Peyer's patch (tissue), 4 donors: ENCODE measurements at places on chromosomes 6 and 20. TPM values are rescaled to one million over a fixed set of nuclear protein-coding genes. Genes with fewer than 3 reads are reported as not detected.

DNA sequence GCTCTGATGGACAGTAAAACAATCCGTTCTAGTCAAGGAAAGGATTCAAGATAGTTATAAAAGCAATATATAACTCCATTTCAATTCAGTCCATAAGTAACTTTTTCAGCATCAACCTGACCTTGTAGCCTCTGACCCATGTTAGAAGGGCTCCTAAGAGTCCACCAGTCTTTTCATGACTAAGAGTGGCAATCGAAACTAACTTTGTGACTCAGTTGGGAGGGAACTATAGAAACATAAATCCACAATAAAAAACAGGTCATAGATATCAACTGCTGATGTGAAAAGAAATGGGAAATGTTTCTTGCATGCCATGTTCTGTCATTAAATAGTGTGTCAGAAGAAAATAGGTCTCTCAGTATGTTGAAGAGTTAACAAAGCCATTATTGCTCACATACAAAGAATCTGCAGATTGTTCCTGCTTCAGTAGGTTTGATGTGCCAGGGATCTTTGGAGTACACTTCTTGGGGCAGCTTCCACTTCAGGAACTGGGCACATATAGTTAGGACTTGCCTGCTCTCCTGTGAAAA lies 16.2 kb upstream of the RBL1 start:
- H3K36me3 ChIP-seq = no peaks in the 10 kb centered on the region
- no peaks in the 10 kb centered on the region for H3K27me3 ChIP-seq
- H3K4me1 ChIP-seq = no peaks in the 10 kb centered on the region
- no peak overlapping the region for H3K27ac ChIP-seq

DNA sequence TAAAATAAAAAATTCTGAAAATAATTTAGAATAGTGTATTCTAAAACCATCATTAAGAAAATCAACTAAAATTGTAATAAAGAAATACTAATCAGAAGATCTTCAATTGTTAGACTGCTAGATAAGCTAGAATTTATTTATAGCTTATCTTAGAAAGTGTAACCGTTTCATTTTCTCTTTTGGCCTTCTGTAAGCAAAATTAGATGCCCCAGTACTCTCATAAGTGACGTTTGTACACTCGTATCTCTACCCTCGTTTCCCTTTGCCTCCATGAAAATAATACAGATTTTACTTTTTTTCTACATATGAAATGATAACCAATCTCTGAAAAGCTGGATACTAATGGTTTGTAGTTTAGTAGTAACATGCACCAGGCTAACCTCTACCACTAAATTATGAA lies 19.8 kb downstream of the DSE start:
- no peak for DNase-seq
- H3K4me1 ChIP-seq = peaks cover 10% of the 10 kb centered on the region
- no peaks in the 10 kb centered on the region for H3K36me3 ChIP-seq
- H3K4me3 ChIP-seq = no peak overlapping the region
- H3K27me3 ChIP-seq = no peaks in the 10 kb centered on the region

DNA sequence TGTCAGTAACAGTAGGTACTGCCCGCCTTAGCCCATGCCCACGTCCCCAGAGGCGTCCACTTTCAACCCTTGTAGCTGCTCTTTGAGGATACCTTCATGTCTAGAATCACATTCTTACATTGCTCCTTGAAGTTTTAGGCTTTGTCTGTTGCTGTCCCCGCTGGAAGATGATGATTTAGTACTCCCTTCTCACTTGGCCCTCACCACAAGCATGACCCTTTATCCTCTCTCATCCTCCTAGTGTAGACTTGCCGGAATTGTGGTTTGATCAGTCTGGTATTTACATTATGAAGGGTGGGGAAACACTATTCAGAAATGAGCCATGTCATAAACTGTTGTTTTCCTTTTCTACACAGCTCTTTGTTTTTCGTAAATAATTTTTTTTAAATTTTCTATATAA lies 87.4 kb downstream of the ARID1B start:
- no peak overlapping the region for H3K27ac ChIP-seq
- no peak overlapping the region for H3K4me3 ChIP-seq
- no peak for DNase-seq
- H3K36me3 ChIP-seq = no peaks in the 10 kb centered on the region

DNA sequence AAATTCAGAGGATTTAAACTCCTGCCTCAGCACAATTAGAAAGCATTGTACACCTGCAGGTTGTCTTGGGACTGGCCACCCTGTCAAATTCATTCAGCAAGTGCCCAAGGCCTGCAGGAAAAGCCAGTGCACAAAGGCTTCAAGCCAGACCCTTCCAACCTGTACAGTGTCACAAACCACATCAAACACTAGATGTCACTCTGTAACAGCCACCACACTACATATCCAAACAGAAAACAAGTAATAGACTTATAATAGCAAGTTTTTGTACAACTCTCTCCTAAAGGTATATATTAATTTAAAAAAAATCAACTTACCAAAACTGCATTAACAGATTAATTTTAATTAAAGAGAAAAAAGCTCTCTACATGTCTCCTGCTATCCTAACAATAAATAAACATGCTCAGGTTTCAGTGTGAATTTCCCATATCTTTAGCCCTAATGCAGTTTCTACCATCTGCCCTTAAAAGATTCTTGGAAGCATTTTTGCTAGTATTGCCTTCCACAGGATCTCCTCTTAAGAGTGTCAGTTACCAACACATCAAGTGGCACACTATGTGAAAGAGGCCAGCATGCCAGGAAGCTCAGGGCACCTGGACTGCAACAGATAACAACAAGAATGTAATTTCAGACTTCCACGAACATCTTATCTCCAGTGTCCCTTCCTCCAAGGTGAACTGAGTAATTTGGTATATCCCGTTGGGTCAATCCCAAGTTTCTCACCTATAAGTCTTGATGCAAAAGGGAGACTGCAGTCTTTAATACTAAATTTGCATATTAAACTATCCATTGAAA lies 47.5 kb downstream of the RALGAPA2 start:
- H3K4me3 ChIP-seq = no peak overlapping the region
- H3K4me1 ChIP-seq = no peaks in the 10 kb centered on the region
- no peaks in the 10 kb centered on the region for H3K27me3 ChIP-seq
- H3K27ac ChIP-seq = no peak overlapping the region
- no peaks in the 10 kb centered on the region for H3K36me3 ChIP-seq

AURKA gene
- 7.7 TPM for total RNA-seq

DNA sequence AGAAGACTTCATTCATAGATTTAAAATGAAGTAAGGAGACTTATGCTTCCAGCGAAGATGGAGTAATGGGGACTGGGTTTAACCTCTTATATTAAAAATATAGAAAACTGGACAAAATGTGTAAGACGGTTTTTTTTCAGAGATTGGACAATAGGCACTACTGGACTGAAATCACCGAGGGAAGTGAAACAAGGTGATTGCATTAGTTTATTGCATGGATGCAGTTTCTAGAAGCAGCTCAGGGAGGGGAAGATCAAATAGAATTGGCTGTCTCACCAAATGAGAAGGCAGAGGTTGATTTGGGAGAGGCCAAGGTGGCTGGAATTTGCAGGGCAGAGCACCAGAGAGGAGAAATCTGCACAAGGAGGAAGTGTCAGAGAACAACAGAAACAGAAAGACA lies 162.6 kb downstream of the DNAH8 start:
- H3K27me3 ChIP-seq = no peaks in the 10 kb centered on the region
- H3K36me3 ChIP-seq = no peaks in the 10 kb centered on the region
- no peaks in the 10 kb centered on the region for H3K4me1 ChIP-seq
- no peak for DNase-seq
- no peak overlapping the region for H3K4me3 ChIP-seq
- no peak overlapping the region for H3K27ac ChIP-seq

FRK gene
- total RNA-seq = 7.4 TPM

DNA sequence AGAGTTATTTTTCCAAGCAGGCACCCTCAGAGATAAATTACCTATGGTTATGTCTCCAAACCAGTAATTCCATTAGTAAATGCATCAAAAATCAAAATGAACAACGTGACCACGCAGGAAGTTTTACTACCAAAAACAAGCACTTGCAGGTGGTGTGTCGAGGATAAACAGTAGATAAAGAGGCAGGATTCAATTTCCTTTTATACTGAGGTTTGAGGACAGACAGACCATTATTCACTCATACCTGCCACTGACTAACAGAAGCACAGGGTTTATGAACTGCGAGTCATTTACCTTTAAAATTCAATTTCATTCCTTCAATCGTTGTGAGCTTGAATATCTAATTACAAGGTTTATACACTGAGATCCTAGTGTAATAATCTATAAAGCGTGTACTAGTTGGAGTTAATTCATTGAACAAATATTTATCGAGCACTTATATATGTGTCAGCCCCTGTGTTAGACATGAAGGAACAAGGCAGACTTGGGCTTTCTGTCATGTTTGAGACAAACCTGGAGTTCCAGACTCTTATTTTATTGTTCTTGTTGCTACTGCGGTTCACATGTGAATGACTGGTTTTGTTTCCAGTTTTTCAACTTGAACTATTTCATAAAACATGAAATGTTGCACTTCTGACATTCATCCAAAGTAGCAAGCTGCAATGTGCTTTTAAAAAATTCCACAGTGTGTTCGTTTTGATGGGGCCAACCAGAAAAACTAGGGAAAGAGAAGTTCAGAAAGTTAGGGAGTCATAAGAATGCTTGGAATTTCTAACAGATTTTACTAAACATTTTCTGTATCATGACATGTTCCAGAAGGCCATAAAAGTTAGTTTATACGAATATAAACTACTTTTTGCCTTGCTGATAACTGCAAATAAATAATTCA lies 205.6 kb downstream of the UST start:
- H3K36me3 ChIP-seq = no peaks in the 10 kb centered on the region
- H3K4me3 ChIP-seq = no peak overlapping the region
- H3K27me3 ChIP-seq = no peaks in the 10 kb centered on the region
- no peak for DNase-seq

GRCh38 chr20:54515793-54516628 lies 40.6 kb downstream of the DOK5 start:
- no peaks in the 10 kb centered on the region for H3K4me1 ChIP-seq
- no peak for DNase-seq
- H3K27ac ChIP-seq = no peak overlapping the region
- no peaks in the 10 kb centered on the region for H3K27me3 ChIP-seq

DNA sequence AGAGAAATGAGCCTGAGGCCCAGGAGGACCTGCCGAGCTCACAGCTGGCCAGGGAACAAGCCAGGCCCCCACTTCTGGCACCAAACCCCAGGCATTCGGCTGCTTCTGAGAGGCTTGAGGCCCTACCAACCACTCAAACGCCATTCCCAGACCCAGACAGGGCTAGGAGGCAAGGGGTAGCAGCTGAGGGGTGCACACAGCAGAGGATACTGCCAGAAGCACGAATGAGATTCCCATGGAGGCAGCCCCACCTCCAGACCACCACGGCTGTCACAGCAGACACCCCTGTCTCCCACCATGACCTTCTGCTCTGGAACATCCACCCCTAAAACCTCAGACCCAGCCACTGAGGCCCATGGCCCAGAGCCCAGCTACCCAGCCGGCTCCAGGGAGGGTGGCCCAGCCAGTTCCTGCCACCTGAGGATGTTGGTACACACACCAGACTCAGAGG lies 36.1 kb downstream of the NTSR1 start:
- H3K27me3 ChIP-seq = no peaks in the 10 kb centered on the region
- no peak overlapping the region for H3K4me3 ChIP-seq
- no peak overlapping the region for H3K27ac ChIP-seq
- H3K36me3 ChIP-seq = no peaks in the 10 kb centered on the region
- no peaks in the 10 kb centered on the region for H3K4me1 ChIP-seq

GRCh38 chr20:5667705-5668528 lies 82.3 kb upstream of the SHLD1 start:
- DNase-seq = no peak
- no peak overlapping the region for H3K27ac ChIP-seq
- no peaks in the 10 kb centered on the region for H3K27me3 ChIP-seq
- H3K4me3 ChIP-seq = no peak overlapping the region
- H3K4me1 ChIP-seq = no peaks in the 10 kb centered on the region

SLPI gene
- 8.3 TPM for total RNA-seq

DNA sequence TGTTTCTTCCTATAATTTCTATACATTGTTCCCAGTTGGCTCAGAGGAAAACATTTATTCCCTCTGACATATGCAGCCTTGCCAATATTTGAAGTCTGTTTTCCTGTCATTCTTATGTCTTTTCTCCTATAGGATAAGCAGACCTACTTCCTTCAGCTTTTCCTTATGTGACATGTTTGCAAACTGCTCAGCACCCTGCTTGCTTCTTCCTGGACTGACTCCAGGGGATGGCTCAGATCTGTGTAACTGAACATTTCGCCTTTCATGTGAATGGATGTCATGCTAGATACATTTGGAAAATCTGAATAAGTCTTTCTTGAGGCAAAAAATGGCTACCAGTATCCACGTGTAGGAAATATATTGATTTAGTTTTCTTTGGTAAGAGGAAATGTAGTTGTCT lies 113.2 kb downstream of the CARMIL1 start:
- no peaks in the 10 kb centered on the region for H3K36me3 ChIP-seq
- H3K27me3 ChIP-seq = no peaks in the 10 kb centered on the region
- H3K4me3 ChIP-seq = no peak overlapping the region
- no peaks in the 10 kb centered on the region for H3K4me1 ChIP-seq
- DNase-seq = no peak

- no peaks in the 10 kb centered on the region for H3K4me1 ChIP-seq
- H3K27me3 ChIP-seq = no peaks in the 10 kb centered on the region
- H3K4me3 ChIP-seq = no peak overlapping the region
- DNase-seq = no peak
Observed at GRCh38 chr6:45728674-45729073, 287.0 kb downstream of the CLIC5 start.

NUS1 gene
- total RNA-seq = 19.0 TPM

DNA sequence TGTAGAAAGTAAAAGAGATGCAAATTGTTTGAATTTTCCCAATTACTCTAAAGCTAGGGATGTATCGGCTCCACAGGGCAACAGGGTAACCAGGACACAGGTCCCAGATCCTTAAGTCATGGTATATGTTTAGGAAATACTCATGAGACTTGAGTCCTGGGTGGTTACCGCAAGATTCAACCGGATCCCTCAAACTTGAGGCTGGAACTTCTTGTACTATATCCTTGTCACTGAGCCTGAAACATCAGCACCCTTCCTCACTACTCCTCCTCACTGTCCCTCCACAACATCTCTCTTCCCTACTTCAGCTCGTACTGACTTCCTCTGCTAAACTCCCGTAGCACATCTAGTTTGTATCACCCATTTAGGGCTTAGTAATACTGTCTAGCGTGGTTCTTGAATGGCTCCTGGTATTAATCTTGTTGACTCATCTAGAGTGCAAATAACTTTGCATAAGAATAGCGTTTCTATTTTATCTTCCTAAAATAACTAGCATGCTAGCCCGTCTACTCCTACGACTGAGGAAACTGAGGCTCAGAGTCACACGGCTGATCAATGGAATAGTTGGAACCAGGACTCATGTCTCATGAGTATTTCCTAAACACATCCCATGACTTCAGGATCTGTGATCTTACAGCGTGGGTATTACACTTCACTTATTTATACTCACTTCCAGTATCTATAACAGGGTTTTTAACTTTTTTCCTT lies 72.1 kb downstream of the FILIP1 start:
- DNase-seq = no peak
- no peak overlapping the region for H3K4me3 ChIP-seq
- H3K27me3 ChIP-seq = no peaks in the 10 kb centered on the region
- H3K36me3 ChIP-seq = no peaks in the 10 kb centered on the region

GRCh38 chr6:11333132-11333849 lies 100.8 kb upstream of the NEDD9 start:
- H3K36me3 ChIP-seq = no peaks in the 10 kb centered on the region
- peaks cover 3% of the 10 kb centered on the region for H3K4me1 ChIP-seq
- H3K4me3 ChIP-seq = no peak overlapping the region
- no peak overlapping the region for H3K27ac ChIP-seq

- no peak overlapping the region for H3K27ac ChIP-seq
- no peaks in the 10 kb centered on the region for H3K4me1 ChIP-seq
- no peaks in the 10 kb centered on the region for H3K27me3 ChIP-seq
- peaks cover 15% of the 10 kb centered on the region for H3K36me3 ChIP-seq
- H3K4me3 ChIP-seq = no peak overlapping the region
- DNase-seq = no peak
Observed at GRCh38 chr6:31676904-31677303, 4.0 kb downstream of the LY6G5C start.
